ENCODE measurements at places on chromosomes 16 and 17. TPM values are rescaled to one million over a fixed set of nuclear protein-coding genes. Genes with fewer than 3 reads are reported as not detected.
A peak's percentile ranks its signal among the peaks of the same experiment; 100 is the strongest.

GRCh38 chr16:450385-450784, 24.9 kb downstream of the RAB11FIP3 start:
- no peak for DNase-seq

The RPTOR gene
- 53.5 TPM for total RNA-seq

- DNase-seq = no peak
These were observed 825 bp downstream of the HEATR6 start for GRCh38 chr17:60077672-60078519.

The ALDH3A1 gene
- 1,906 TPM for total RNA-seq

DNA sequence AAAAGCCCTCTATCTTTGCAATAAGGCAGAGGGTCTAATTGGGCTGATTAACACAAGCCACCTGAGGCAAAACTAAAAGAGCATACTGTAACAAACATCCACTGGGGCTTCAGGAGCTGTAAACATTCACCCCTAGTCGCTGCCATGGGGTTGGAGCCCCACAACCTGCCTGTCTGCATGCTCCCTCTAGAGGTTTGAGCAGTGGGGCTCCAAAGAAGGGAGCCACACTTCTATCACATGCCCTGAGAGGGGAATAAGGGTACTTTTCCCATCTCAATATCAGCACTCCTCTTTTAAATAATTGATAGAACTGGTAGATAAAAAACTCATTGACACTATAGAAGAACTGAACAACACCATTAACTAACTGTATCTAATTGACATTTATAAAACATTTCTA, 130.1 kb upstream of the COX10 start:
- no peak for DNase-seq

GRCh38 chr16:88424587-88425235, 28.4 kb upstream of the ZFPM1 start:
- no peak for DNase-seq

GRCh38 chr17:19418251-19418992, 7.4 kb downstream of the RNF112 start:
- DNase-seq = peak; percentile 14

Data from PC-9 (cell line).